ENCODE measurements at places on chromosomes 4 and X.

GRCh38 chrX:9291629-9292028, 173.2 kb upstream of the TBL1X start:
- no peak for DNase-seq

- DNase-seq = no peak
Observed at GRCh38 chrX:3244955-3245354, 101.5 kb downstream of the MXRA5 start.

DNA sequence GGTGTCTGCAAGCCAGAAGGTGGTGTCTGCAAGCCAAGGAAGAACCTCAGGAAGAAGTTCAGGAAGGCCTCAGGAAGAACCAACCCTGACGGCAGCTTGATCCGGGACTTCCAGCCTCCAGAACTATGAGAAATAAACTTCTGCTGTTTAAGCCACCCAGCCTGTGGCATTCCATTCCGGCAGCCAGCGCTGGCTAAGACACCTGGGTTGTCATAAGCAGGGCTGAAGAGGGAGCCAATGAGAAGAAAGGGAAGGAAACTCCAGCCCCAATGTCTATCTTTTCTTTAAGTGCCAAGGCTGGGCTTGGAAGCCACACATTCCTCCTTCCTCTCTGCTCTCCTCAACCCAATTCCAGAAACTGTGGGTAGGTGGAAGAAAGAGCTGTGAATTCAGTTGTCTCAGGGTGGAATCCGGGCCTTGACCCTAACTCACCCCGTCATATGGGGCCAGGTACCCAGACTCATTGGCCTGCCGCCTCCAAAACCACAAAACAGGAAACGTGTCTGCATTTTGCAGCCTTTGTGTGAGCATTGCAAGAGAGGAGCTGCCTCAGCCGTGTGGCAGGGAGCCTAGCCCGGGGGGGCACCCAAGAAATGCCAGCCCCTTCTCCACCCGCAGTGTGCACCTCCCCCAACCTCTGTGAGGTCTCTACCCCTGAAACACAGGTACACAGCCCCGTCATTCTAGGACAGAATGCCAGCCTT, 26.8 kb downstream of the CRMP1 start:
- DNase-seq = no peak

GRCh38 chr4:40530961-40531635, 98.6 kb downstream of the RBM47 start:
- DNase-seq = no peak

DNA sequence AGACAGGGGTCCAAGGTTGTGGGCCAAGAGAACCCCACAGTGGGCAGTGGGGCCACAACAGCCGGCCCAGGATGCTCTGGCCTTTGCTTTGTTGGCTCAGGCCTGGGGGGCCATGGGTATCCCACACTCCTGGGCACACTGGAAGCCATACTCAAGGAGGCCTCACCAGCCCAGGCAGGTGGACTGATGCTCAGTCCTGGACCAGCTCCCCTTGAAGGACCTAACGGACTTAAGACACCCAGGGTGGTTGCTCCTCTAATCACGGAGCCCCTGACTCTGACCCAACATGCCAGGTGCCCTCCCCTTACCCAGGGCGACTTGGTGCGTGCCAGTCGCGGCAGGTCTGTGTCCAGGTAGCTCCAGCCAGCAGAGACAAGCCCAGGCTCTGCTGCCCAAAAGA, 50.8 kb downstream of the ZFYVE28 start:
- no peak for DNase-seq

DNA sequence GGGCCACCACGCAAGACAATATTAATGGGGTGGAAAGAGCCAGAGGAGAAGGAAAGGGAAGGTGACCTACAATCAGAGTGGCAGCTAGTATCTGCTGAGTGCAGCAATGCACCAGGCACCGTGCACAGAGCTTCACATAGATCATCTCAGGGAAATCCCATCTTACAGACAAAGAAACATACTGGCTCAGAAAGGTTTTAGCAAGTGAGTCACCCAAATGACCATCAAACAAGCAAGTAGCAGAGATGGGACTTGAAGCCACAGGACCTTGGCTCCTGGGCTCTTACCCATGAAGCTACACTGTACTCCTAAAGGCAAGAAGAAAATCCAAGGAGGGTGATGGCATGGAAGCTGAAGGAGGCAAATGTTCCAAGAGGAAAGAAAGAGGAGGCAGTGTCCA, 6.8 kb downstream of the ANXA5 start:
- no peak for DNase-seq

- no peak for DNase-seq
Observed at GRCh38 chr4:166091912-166092510, 219.0 kb downstream of the TLL1 start.

DNA sequence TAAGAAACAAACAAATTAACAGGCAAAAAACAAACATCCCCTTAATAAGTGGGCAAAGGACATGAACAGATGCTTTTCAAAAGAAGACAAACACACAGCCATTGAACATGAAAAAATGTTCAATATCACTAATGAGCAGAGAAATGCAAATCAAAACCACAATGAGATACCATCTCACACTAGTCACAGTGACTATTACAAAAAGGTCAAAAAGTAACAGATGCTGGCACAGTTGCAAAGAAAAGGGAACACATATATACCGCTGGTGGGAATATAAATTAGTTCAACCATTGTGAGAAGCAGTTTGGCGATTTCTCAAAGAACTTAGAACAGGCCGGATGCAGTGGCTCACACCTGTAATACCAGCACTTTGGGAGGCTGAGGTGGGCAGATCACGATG, 146.1 kb upstream of the NEIL3 start:
- no peak for DNase-seq

GRCh38 chr4:74379912-74380311, 15.0 kb downstream of the EREG start:
- DNase-seq = no peak

DNA sequence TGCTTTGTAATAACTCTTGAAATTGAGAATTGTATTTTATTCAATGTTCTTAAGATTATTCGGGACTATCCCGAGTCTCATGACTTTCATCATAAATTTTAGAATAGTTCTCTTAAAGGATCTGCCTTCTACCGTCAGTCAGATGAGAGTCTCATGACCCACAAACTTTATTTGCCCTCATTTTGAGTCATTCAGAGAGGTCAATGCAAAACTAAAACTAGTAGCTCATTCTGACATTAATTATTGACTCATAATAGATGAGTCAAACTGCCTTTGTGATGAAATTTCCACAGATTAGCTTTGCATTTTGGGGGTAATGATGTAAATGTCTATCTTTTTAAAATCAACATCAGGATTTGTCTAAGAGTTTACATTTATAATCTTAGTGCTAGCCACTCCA, 1527.3 kb downstream of the TECRL start:
- no peak for DNase-seq

GRCh38 chr4:75514949-75515612, 808 bp downstream of the THAP6 start:
- no peak for DNase-seq

DNA sequence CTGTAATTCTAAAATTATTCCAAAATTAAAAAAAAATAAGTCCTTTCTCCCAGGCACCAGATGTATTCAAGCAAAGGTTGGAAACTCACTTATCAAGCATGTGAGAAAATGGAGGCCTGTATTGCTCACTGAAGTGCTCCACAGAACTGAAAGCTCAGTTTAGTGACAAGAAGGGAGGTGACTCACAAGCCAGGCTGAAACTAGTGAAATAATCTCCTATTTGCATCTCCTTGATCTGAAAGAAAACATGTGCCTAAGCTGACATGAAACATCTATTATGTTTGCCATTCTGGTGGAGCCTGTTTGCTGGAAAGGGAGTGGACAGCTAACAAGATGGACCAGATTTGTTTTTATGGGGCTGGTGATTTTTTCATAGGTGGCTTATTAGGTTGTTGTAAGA, 54.0 kb upstream of the AMELX start:
- no peak for DNase-seq

GRCh38 chrX:30831082-30831481, 58.0 kb downstream of the TAB3 start:
- DNase-seq = no peak

- DNase-seq = no peak
Observed at GRCh38 chr4:20679951-20680350, 20.3 kb upstream of the PACRGL start.

- DNase-seq = no peak
Observed at GRCh38 chrX:56310581-56310980, 78.4 kb downstream of the KLF8 start.

DNA sequence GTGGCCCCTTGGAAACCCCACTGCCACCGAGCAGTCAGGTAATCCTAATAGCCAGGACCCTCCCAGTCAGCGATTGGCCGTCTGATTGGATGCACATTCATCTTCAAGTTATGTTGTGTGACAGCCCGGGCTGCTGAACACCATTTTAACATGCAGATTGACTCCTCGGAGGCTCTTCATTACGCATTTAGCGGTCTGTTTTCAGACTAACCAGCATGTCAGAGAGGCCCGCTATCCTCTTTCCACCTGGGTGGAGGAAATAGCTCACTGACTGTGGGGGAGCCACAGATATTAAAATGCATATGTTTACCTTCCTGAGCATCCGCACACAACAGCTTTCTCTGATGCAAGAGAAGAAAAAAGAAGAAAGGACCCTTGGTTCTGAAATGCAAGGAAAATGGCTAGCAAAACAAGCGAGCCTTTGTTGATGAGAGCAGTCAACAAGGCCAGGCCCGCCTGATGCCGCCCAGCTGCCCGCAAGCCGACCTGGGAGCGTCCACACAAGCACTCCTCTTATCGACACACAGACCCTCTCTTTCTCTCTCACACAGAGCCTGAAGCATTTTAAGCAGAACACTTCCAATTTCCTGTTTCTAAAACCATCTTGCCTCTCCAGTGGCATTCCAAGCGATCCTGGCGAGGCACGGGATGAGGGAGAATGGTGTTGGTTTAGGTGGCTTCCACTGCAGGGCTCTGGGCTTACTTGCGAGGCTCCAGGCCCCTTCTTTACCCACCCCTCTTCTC, 118.3 kb downstream of the MGST2 start:
- no peak for DNase-seq

- no peak for DNase-seq
Observed at GRCh38 chr4:186604124-186604807, 48.9 kb upstream of the MTNR1A start.

GRCh38 chr4:21979196-21979595, 30.6 kb upstream of the KCNIP4 start:
- no peak for DNase-seq

DNA sequence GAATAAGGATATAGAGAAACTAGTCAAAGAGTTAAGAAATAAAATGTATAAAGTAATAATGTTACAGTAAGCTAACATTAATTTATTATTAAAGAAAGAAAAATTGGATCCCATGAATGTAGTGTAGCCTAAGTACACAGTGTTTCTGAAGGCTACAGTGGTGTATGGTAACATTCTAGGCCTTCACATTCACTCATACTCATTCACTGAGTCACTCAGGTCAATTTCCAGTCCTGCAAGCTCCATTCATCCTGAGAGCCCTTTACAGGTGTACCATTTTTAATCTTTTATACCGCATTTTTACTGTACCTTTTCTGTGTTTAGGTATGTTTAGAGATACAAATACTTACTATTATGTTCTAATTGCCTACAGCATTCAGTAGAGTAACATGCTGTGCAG, 120.6 kb upstream of the AGA start:
- no peak for DNase-seq

DNA sequence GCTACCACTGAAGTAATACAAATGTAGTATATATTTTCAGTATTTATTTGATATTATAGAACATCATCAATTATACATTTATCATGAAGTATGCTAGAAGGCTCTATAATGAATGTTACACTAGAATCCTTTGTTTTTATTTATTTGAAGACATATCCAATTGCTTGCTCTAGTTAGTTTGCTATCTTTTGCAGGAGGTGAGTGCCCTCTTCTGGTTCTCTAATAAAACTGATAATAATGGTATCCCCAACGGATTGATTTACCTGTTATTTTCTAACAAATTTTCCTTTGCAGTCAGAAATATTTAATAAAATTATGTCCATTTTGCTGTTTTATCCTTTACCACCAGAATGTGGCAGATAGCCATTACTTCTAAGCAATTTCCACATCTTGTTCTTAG, 274.3 kb upstream of the TACR3 start:
- no peak for DNase-seq

GRCh38 chr4:18608908-18609533, 587.5 kb upstream of the LCORL start:
- no peak for DNase-seq

DNA sequence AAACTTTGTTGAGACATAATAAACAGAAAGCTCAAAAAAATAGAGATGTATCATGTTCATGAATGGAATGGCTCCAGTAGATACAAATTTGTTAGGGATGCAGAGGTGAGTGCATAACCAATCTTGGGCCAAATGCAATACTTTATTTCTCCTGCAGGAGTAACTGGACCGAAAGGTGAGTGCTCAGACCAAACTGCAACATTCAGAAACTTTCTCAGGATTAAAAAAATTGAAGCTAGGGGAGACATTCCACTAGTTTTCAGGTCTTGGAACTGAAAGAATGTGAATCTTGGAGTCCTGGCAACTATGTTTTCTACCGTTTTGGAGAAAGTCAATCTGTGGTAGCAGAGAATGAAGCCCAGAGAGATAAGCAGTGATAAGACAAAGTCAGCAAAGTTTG, 21.2 kb upstream of the LCORL start:
- no peak for DNase-seq

GRCh38 chrX:40578039-40578695, 2.6 kb upstream of the ATP6AP2 start:
- no peak for DNase-seq

DNA sequence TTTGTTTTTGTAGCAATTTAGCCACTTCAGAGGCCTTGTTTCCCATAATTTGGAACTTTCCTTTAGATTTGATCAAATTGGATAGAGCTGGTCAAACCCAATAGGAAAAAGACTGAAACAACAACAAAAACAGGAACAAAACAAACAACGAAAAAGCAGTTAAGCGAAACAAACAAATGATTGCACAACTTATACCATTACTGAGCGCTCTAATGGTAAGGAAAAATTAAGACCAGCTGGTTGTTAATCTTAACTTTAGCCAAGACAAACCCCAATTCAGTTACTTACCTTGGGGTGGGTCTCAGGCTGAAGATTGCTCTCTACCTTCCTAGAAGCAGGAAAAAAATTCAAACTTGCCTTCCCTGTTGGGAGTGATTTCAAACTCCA, 38.3 kb downstream of the SPCS3 start:
- DNase-seq = no peak

DNA sequence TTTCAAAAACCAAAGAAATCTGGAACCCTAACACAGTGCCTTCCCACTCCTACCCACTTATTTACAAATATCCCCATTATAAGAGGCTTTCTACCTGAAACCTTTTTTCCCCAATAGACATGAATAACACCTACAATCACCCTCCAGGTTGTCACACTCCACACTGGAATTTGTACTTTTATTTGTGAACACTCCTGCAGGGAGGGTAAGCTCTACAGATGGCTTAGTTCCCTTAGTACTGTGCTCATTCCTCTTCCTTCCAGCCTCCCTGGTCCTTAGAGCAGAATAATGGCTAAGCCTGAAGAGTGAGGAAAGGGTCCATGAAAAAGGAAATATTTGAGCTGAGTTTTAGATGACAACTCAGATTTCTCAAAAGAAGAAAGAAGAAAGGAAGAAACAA, 22.2 kb upstream of the SULT1E1 start:
- no peak for DNase-seq

- no peak for DNase-seq
Observed at GRCh38 chrX:55007656-55008055, 7.5 kb downstream of the APEX2 start.

GRCh38 chr4:1713003-1713851, 1.1 kb upstream of the SLBP start:
- DNase-seq = no peak

Measured in stimulated activated CD8-positive, alpha-beta memory T cell treated with anti-CD3 and anti-CD28 coated beads, Interleukin-4, amount 100 ng/mL, for 4 hours (primary cell).